Common myeloid progenitor, CD34-positive (primary cell): ENCODE measurements at places on chromosomes 16 and 17.
A peak's percentile ranks its signal among the peaks of the same experiment; 100 is the strongest.

DNA sequence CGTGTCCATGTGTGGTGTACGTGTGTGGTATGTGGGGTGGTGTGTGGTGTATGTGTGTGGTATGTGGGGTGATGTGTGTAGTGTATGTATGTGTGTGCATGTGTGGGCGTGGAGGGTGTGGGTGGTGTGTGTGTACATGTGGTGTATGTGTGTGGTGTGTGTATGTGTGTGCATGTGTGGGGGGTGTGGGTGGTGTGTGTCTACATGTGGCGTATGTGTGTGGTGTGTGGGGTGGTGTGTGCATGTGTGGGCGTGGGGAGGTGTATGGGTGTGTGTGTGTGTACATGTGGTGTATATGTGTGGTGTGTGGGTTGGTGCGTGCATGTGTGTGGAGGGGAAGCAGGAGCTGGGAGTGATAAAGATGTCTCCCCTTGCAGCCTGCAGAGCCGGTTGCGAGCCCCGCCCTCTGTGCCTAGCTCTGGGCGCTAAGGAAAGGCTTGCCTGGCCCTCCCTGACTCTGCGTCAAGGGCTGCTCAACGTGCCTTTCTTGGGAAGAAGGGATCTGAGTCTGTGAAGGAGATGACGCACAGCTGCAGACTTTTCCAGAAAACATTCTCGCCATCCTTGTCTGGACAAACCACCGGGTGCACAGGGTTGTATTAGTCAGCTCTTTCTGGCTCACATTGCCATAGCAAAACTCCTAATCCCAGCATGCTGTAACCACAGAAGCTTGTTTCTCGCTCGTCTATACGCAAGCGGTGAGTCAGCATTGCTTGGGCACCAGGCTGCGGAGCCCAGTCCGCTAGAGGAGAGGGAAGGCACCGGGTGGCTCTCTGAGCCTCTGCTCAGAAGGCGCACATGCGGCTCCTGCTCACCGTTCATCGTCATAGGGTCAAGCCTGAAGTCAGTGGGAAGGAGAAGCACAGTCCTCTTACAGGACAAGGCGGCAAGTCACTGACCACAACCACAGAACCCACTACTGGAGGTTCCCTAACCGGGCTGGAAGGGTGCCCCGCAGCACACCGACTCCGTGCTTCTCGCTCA is 2.0 kb upstream of the CD300H start:
- DNase-seq: peak; percentile 91

DNA sequence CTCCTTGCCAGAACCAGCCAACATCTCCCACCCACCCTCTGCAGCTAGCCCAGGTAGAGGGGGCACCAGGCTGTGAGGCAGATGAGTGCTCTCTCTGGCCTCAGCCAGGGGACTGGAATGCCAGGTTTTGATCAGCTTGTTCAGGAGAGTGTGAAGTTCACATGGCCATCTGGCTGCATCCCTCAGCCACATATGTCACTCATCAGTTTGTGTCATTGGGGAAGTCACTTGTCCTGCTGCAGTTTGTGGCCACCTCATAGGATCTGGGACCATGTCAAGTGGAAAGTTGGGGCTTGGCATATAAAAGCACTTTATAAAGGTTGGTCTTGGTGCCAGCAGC is 147.6 kb downstream of the SOCS1 start:
- no peak for DNase-seq

GRCh38 chr17:82561429-82562035 is 42.0 kb downstream of the FOXK2 start:
- no peak for DNase-seq

GRCh38 chr17:32819035-32819434 is 57.9 kb downstream of the MYO1D start:
- peak; percentile 91 for DNase-seq

- peak; percentile 54 for DNase-seq
Observed at GRCh38 chr16:67170168-67170948, at the start of gene NOL3. Gene NOL3, plus strand, starts transcription at chr16:67170538.

GRCh38 chr17:1764284-1764683 is 2.4 kb downstream of the SERPINF1 start:
- peak; percentile 89 for DNase-seq

GRCh38 chr16:24291932-24292331 is 35.8 kb downstream of the CACNG3 start:
- no peak for DNase-seq

DNA sequence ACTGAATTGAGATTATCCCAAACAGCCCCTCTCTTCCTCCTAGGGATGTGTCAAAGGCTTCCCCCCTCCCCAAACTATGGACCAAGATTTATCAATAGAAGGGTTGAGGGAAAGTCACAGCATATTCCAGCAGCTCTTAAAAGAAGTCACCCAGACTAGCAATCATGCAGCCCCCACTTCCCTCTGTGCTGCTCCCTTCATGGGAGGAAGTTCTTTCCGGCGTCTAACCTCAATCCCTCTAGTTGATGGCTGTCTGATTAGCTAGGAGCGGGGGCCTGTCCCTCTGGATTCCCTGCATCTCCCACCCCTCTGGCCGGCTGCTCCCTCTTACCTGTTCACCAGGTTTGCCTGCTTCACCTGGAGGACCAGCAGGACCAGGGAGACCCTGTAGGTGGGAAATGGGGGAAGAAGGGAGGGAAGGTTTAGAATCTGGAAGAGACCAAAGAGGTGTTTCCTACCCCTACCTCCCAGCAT is 9.2 kb downstream of the COL1A1 start:
- no peak for DNase-seq

DNA sequence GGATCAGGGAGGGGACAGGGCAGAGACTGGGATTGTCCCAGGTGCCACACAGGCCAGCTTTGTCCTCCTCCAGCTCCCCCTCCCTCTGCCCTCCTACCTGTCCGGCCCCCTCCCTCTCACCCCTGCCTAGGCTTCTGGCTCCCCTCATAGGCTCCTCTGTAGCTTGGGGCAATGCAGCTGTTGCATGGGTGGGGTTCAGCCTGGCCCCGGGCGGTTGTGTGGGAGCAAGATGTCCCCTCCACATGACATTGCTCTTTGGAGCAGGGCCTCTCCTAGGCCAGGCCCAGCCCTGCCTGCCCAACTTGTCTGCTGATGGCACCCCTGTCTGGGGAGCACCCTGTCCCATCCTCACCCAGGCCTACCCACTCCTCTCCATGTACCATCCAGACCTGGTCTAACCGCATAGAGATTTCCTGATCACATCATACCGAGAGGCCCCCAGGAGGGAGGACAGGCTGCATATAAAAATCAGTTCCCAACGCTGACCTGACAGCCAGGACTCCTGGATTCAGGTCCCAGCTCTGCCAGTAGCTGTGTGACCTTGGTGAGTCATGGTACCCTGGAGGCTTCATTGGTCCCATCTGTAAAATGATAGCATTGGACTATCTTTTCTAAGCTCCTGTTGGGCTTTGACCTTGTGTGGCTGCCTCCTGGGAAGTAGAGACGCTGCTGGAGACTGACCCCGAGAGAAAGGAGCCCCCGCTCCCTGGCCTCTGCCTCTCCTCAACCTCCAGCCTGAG is 48.8 kb upstream of the DLX4 start:
- DNase-seq: no peak

DNA sequence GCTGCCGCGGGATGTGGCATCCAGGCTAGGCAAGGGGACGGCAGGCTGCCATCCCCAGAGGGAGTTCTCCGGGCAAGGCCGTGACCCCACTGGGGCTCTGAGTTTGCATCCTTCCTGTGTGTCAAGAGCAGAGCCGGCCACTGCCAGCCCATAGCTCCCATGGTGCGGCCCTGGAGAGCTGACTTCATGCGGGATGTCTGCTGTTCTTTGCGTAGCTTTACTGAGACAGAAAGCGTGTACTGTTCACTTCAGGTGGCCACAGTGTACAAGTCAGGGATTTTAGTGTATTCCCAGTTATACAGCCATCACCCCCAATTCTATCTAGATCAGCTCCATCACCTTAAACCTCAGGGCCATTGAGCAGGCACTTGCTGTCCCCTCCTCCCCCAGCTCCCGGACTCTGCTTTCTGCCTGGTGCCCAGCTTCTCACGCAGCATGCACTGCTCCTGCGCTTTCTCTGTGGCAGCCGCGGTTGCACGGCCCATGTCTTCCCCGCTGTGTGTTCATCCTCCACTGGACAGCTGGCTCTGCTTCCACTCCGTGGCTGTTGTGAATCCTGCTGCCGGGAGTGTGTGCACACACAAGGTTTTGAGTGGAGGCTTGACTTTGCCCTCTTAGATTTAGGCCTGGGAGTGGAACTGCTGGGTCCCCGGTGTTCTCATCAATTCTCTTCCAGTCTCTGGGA is 71.2 kb downstream of the KLHDC4 start:
- DNase-seq: no peak

DNA sequence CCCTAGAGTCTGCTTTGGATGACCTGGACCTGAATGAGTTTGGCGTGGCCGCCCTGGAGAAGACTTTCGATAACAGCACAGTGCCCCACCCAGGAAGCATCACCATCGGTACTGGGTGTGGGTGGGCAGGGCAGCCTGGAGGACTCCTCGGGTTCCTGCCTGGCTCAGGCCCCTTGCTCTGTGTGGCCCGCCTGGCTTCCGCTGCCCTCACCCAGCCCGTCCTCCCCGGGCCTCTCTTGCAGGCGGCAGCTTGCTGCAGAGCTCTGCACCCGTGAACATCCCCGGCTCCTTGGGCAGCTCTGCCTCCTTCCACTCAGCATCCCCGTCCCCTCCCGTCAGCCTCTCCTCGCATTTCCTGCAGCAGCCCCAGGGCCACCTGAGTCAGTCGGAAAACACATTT is 24.5 kb downstream of the UNC13D start:
- no peak for DNase-seq

DNA sequence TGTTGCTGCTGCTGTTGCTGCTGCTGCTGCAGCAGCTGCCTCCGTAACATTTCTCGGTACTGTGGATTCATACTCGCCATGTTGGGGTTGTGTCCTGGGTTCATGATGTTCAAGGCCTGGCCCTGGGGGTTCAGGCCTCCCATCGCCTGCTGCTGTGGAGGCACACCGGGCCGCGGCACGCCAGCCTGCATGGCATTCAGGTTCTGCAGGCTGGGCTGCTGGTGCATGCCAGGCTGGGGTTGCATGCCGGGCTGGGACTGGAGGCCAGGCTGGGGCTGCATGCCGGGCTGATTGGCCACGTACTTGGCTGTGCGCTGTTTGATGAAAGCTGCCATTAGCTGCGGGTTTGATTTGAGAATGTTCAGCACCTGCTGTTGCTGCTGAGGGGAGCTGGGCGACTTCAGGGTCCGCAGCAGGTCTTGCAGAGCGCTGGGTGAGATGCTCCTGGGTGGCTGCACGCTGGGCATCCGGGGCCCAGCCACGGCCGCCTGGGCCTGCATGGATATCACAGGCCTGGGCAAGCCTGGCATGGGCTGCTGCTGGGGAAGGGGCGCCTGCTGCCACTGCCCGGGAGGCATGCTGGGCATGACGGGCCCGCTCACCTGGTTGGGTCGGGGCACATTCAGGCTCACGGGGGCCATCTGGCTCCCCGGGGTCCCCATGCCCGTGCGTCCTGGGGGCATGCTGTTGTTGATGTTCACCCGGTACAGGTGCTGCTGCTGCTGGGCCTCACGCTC is 11.3 kb upstream of the TRAP1 start:
- DNase-seq: no peak

- no peak for DNase-seq
Observed at GRCh38 chr17:66018786-66019185, 173.1 kb downstream of the CEP112 start.

DNA sequence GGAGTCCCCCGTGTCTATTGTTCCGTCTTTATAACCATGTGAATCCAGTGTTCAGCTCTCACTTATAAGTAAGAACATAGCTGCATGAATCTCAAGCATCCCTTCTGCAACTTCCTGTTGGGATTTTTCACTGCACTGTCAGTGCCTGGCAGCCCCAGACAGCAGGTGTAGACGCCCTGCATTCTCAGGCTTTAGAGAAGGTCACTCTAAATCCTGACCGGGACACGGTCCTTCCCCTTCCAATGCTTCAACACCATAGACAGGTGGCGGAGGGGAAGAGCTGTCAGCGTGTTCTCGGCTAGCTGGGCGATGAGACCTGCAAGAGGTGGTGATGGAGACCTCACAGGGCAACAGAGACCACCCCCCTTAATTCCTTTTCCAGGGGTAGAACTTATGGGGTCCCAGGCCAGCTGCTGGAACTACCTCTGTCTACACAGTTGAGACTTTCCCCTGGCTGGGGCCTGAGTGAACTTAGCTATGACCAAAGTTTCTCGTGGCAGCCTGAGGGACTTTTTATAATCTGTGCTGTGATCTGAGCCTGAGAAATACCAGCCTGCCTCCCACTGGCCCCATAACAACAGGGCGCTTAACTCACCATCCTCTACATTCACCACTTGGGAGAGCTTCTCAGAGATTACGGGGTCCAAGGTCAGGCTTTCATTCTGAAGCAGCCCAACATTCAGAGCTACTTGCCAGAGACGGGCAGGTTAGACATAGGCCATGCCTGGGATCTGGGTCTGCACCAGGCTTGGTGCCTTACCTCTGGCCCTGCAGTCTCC is 143.2 kb upstream of the TNRC6C start:
- DNase-seq: no peak

DNA sequence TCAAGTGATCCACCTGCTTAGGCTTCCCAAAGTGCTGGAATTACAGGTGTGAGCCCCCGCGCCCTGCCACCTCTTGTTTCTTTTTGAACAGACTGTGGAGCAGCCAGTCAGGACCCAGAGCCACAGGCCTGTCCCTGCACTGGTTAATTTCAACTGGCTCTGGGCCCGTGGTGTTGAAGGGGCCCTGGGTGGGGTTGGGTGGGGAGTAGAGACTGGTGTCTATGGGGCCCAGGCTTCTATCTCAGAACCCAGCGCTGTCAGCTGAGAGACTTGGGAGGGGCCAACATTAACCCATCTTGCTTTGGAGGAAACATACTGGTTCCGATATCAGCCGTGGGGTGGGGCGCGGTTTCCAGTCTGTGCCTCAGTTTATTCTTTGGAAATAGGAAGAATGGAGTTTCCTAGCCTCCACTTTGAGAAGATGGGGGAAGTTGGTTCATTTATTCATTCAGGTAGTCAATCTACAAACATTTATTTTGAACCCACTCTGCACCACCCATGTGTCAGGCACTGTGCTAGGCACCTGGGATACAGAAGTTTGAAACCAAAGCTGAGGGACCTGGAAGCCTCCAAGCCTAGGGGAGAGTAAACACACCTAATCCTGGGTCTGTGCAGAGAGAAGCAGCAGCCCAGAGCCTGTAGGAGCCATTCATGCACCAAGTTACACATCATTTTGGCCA is 15.5 kb upstream of the SLC4A1 start:
- no peak for DNase-seq

DNA sequence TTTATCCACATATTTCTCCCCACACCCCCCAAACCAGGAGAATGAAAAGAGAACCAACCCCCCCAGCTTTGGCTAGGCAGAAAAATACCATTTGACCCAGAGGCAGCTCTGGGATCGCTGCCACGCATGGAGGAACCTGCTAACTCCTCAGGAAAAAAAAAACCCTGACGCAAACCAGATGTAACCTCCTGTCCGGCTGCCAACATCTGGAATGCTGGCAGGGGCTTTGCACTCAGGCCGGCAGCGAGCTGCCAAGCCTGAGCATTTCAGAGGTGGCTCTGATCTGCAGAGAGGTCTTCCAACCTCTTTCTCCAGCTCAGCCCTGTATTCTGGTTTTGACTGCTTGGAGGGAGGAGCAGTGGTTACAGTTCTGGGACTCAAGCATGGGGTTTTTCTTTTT is 8.2 kb downstream of the IGFBP4 start:
- DNase-seq: no peak

GRCh38 chr17:56602292-56603130 is 9.0 kb downstream of the NOG start:
- DNase-seq: no peak

GRCh38 chr16:4486126-4486893 is 10.1 kb downstream of the HMOX2 start:
- no peak for DNase-seq
